ENCODE measurements at places on chromosomes 11 and 22.

GRCh38 chr11:27315836-27316235 lies 47.2 kb downstream of the CCDC34 start:
- no peak for DNase-seq

- no peak for DNase-seq
Observed at GRCh38 chr11:45765836-45766235, 39.1 kb upstream of the SLC35C1 start.

GRCh38 chr22:40289991-40290459 lies 56.3 kb upstream of the ADSL start:
- peak; percentile 46 for DNase-seq

GRCh38 chr11:47361419-47361818 lies 8.9 kb upstream of the MYBPC3 start:
- DNase-seq: no peak

- DNase-seq: no peak
Observed at GRCh38 chr22:29022101-29022817, 39.4 kb downstream of the C22orf31 start.

GRCh38 chr22:32018056-32018455 lies 25.0 kb upstream of the SLC5A1 start:
- no peak for DNase-seq

DNA sequence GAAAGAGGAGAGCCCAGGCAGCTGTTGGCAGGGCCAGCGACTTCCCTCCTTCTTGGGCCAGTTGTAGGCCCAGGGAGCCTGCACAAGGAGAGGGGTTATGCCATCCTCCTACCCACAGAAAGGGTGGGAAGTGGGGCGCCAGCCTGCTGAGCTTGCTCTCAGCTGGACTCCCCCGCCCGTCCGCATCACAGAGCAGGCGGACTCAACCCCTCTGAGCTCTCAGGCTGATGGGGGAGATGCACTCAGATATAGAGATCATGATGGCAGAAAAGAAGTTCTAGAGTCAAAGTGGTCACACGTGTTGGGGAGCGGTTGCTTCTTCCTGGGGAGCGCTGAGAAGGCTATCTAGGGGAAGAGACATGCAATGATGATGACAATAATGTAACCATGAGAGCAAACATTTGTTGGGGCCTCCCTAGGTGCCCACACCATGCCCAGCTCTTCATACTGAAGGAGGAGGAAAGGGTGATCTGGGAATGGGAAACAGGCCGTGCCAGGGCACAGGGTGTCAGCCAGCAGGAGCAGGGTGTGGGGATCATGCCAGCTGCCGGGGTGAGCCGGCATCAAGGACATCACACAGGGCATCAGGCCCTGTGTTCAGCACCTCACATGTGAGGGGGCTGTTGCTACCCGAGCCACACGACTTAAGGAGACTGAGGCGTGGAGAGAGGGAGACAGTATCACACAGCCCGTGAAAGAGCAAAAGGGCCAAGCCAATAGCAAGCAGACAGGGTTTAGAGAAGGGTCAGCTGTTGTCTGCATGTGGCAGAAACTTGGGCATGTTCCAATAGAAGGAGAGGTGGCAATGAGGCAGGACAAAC lies 7.7 kb downstream of the SLC35E4 start:
- DNase-seq: no peak

DNA sequence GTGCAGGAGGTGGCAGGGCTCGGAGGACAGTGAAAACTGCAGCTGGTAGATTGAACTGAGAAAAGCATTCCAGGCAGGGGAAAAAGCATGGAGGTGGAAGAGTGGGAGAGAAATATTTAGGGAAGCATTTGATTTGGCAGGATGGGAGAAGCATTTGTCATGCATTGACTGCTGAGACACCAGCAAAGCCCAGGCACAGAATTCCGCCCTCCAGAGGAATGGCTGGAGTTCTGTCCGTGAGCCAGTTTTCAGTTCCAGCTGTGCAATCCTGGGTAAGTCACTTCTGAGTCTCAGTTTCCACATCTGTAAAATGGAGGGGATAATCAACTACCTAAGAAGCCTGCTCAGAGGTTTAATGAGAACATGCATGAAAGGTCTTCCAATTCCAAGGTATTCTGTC lies 4.3 kb upstream of the TSKU start:
- no peak for DNase-seq

GRCh38 chr11:92149996-92150395 lies 74.6 kb upstream of the FAT3 start:
- DNase-seq: no peak

GRCh38 chr22:46574993-46575910 lies 37.8 kb upstream of the CELSR1 start:
- no peak for DNase-seq

DNA sequence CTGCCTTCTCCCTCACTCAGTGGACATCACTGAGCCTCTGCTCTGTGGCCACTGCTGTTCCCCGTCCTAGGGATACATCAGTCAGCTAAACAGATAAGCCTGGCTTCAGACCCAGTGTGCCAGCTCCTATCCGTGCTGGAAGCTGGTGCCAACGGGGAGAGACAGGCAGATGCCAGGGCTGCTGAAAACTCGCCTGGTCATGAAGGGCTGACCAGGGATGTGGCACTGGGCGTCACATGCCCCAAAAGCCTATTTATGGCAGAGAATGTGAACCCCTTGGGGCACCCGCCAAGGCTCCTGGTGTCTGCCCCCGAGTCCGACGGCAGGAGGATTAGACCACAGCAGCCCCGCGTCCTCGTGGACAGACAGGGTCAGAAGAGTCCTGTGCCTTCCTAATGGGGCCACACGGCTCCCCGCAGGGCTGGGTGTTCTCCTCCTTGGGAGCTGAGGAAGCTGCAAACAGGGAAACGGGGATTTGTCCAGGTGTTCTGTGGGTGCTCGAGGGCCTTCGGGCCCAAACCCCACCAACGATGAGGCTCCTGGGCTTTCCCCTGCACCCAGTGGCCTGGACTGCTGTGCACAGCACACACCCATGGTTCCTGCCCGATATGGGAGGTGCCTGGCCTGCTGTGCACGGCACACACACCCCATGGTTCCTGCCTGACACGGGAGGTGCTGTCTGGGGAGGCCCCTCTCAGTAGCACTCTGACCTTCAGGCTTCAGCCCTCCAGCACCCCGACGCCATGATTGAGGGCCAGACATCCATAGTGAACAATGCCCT lies 19.9 kb downstream of the ANO1 start:
- no peak for DNase-seq

DNA sequence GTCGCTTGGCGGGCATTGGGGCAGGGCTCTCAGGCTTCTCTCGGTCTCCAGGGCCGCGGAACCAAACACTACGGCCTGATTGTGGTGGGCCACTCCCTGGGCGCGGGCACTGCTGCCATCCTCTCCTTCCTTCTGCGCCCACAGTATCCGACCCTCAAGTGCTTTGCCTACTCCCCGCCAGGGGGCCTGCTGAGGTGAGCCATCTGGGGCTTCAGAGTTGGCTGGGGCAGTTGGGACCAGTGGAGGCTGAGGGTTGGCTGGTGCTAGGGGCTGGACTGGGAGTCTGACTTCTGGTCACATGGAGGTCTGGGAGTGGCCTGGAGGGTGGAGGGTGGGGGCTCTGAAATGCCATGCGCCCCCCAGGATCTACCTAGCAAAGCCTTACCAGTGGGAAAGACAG lies 15.3 kb upstream of the MYRF start:
- no peak for DNase-seq

- DNase-seq: no peak
Observed at GRCh38 chr11:86449993-86450629, 75.4 kb downstream of the CCDC81 start.

- DNase-seq: no peak
Observed at GRCh38 chr11:66077927-66078326, 7.9 kb downstream of the PACS1 start.

GRCh38 chr22:47357493-47357892 lies 595.0 kb downstream of the TBC1D22A start:
- no peak for DNase-seq

DNA sequence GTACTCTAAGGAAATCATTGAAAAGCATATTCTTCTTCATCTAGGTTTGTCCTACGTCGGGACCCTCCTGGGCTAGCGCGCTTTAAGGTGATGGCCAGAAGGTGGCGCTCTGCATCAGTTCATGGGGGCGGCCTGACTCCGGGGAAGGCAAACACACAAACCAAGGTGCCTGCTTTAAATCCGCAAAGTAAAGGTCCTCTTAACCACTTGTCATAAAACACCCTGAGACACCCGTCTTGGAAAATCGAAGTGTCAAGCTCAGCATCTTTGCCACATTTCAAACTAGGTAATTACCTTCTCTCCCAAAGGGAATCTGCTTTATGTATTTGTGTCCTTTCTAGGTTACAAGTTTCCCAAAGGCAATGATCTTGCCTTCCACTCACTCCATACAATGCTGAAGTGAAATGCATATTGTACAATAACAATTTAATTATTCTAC lies 33.9 kb downstream of the LMO2 start:
- peak; percentile 38 for DNase-seq

GRCh38 chr11:65639623-65640482 lies 2.0 kb downstream of the SIPA1 start:
- peak; percentile 57 for DNase-seq

DNA sequence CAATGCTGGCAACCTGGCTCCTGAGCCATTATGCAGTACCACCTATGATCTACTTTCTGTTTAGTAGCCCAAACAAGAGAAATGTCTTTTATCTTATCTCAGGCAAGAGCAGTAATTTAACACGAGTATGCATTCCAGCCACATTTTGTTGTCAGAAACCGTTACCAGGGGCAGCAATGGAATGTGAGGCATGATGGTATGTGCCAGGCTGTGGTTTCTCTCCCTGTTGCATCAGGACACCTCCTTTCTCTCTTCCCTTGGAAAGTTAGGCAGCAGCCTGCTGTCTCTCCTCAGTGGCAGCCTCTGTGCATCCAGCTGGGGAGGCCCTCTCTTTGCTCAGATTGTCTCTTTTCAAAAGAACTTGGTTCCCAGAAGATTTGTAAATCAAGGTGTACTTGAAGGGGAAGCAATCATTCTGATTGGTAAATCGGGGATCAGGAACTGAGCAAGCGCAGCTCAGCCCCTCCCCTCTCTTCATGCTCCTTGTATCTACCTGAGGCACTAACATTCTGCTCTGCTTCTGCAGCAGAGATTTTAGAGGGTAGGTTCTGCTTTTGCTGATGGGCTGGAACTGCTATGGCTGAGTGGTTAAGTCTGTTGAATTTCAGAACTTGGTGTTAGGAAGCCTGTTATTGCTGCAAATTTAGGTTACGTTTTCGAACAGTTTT lies 229.2 kb downstream of the ADAMTS15 start:
- DNase-seq: no peak

DNA sequence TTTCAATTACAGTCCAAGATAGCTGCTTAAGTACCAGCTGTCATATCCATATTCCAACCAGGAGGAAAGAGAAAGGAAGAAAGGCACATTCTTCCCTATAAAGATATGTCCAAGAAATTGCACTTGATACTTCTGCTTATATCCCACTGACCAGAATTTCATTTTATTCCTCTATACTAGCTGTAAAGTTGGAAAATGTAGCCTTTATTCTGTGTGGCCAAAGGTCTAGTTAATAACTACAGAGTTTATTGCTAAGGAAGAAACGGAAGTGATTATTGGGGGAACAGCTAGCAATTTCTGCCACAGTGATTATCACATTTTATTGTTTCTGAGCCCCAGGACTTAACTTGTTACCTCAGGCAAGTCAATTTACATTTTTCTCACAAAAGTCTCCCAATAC lies 213.8 kb downstream of the TTC28 start:
- DNase-seq: no peak

DNA sequence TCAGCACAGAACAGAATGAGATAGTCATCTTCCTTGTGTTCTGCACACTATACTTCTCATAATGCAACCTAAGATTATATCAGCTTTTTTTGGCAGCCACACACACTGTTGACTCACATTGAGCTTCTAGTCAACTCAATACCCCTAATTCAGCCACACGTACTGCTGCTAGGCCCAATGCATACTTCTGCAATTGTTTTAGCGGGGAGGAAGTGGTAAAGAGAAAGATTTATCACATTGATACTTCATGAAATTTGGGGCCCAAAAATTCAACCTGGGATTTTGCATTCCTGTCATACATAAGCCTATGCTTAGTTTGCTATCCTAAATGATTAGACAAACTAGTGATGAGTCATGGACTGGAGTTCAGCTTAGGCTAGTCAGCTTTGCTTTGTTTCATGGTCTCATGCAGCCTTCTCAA lies 8.6 kb upstream of the UPB1 start:
- no peak for DNase-seq

DNA sequence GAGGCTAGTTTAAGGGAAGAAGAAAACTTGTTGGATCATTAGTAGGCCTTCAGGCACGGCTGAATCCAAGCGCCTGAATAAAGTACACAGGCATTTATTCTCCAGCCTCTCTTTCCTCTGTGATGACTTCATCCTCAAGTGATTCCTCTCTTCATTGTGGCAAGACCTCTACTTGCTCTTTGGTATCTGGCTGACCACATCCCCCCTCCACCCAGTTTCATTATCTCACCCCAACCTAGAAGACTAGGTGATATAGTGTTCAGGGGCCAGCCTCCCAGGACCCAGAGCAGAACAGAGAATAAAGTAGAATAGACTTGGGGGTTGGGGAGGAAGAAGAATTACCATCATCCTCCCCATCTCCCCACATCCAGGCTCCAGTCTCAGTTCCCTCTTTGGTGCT lies 189.3 kb downstream of the MIAT start:
- DNase-seq: no peak

DNA sequence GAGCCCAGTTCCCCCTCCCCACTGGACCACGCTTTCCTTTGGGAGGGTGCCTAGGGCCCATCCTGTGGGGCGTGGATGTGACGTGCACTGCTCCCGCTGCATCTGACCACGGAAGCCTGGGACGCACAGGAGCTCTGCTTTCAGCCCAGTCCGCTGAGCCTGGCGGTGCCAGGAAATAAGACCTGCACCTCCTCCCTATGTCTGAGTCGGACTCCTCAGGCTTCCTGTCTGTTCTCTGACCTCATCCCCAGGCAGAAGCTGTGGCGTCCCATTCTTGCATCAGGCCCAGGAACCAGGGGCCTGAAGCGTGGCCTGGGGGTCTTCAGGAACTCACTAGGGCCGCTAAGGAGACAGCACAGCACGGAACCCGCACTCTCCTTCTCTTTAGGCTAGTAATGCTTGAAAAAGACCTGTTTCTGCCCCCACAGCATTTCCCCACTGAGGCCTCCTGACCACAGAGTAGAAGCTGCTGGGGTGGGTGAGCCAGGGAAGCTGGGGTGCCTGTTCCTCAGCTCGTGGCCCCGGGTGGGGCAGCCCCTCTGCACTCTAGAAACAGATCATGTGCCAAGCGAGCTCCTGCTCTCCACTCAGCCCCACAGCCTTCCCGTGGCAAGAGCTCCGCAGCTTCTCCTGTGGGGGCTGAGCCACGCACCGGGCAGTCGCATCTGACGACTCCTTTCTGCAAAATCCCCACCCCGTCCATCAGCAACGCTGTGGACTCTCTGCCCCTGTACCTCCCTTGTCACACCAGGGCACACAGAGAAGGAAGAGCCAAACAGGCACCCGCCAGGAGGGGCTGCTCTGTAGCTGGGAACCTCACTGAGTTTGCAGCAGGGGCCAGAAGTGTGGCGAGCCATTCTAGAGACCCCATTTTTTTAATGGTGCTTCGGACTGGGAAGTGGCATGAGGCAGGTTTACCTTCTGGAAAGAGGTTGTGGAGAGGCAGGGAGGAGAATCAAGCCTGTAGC lies 22.6 kb downstream of the MOV10L1 start:
- no peak for DNase-seq

- DNase-seq: no peak
Observed at GRCh38 chr11:62245271-62245753, 3.3 kb downstream of the SCGB1D2 start.

GRCh38 chr22:48537343-48537680 lies 1290.4 kb downstream of the BRD1 start:
- no peak for DNase-seq

Measured in GM12892 (cell line).